ENCODE measurements at places on chromosomes 5 and 9. TPM values are rescaled to one million over a fixed set of nuclear protein-coding genes. Genes with fewer than 3 reads are reported as not detected.

Gene PAX5
- total RNA-seq, result not detected

Gene BRIX1
- 28.6 TPM for total RNA-seq

Gene F2RL1
- 140 TPM for total RNA-seq

Gene LMX1B
- total RNA-seq, result 0.45 TPM

Gene DOCK2
- 0.66 TPM for total RNA-seq

Gene AGXT2
- total RNA-seq, result not detected

Gene PTPRD
- 84.0 TPM for total RNA-seq

Gene FGF10
- total RNA-seq, result not detected

Gene SMIM33
- total RNA-seq, result not detected

Gene FYB1
- total RNA-seq, result 0.11 TPM

Gene HRH2
- 1.9 TPM for total RNA-seq

Gene C9orf153
- not detected for total RNA-seq

Gene KIAA0825
- total RNA-seq, result 2.9 TPM

Gene COL27A1
- total RNA-seq, result 31.2 TPM

Gene FBN2
- total RNA-seq, result 105 TPM

Gene SPATA31C1
- not detected for total RNA-seq

Gene PCDHGB4
- 13.6 TPM for total RNA-seq

Gene RAD50
- 26.1 TPM for total RNA-seq

Gene PCDHA9
- 1.1 TPM for total RNA-seq

Gene SPATA31A3
- not detected for total RNA-seq

Gene PCDHGB3
- total RNA-seq, result 0.10 TPM

Gene HAUS6
- total RNA-seq, result 13.7 TPM

Gene FABP6
- not detected for total RNA-seq

Gene GADD45G
- 3.5 TPM for total RNA-seq

Gene GPR150
- total RNA-seq, result not detected

Gene PDE6A
- 0.17 TPM for total RNA-seq

Gene SLC6A7
- total RNA-seq, result not detected

Gene GPR151
- not detected for total RNA-seq

Gene LECT2
- total RNA-seq, result not detected

Gene ZNF300
- total RNA-seq, result 7.7 TPM

Gene SAP30L
- 24.6 TPM for total RNA-seq

Gene WWC1
- 48.6 TPM for total RNA-seq
